ENCODE measurements at places on chromosomes 7 and 10.

DNA sequence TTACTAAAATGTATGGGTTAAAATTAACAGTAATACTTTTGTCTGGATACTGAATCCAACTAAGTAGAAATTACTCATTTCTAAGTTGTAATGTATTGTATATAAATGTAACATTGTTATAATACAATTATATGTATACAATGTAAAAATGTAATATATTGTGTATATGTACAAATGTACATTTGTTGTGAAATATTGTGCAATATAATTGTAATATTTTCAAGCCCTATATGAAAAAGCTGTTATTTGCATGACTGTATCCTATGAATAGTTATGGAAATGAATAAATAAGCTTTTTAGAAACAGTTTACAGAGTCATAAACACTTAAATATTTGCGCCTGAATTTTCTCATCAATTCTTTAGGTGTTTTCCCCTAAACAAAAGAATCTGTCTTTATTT lies 20.3 kb upstream of the UMAD1 start:
- no peak for DNase-seq

DNA sequence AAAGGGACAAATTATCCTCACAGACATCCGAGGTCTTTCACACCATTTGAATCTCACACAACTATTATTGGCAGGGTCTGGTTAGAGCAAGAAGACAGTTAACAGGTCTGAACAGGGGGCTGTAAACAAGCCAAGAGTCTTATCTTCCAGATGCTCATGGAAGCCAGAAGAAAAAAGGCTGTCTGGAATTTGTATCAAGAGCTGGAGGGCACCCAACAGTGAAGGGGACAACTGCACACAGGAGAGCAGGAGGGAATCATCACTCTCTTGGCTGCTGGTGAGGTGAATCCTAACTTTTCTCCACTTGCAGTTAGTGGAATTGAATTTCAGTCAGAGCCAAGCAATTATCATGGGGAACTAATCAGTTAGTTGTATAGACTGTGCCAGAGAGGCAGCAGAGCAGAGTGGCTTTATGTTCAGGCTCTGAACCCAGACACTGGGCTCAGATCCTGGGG lies 880.2 kb upstream of the AUTS2 start:
- DNase-seq = no peak

DNA sequence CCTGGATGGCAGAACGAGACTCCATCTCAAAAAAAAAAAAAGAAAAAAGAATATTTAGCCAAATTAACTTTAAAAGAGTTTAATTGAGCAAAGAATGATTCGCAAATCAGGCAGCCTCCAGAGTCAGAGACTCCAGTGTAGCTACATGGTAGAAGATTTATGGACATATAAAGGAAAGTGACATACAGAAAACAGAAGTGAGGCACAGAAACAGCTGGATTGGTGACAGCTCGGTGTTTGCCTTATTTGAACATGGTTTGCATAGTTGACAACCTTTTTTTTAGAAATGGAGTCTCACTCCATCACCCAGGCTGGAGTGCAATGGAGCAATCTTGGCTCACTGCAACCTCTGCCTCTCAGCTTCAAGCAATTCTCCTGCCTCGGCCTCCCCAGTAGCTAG lies 35.2 kb upstream of the TNS3 start:
- no peak for DNase-seq

DNA sequence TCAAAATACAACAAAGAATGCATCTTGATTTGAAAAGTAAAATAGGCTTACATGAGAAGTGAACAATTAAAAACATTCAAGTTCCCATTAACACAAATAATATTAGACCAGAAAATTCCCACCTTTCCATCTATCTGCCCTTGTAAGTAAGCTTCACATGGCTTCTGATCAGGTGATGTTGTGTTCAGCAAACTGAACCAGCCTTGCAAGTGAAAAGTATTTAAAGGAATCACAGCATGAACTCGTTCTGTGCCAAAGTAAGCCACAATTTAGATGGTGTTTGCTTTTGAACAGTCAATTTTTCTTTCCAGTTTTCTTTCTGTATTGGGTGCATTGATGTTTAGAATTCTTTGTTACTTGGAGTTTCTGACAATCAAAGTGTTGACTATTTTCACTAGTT lies 347.9 kb downstream of the TNS3 start:
- DNase-seq = no peak

DNA sequence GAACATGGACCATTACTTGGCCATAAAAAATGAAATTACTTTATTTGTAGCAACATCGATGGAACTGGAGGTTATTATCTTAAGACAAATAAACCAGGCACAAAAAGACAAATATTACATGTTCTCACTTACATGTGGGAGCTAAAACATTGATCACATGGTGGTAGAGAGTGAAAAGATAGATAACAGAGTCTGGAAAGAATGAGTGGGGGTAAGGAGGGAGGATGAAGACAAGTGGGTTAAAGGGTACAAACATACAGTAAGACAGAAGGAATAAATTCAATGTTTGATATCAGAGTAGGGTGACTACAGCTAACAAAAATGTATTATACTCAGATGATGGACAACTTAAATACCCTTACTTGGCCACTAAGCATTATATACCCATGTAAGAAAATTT lies 100.0 kb upstream of the WNT16 start:
- DNase-seq = no peak

- DNase-seq = no peak
These were observed 119.3 kb upstream of the CACNA2D1 start for GRCh38 chr7:82562716-82563404.

- no peak for DNase-seq
These were observed 23.3 kb upstream of the LRRC4 start for GRCh38 chr7:128054511-128054910.

DNA sequence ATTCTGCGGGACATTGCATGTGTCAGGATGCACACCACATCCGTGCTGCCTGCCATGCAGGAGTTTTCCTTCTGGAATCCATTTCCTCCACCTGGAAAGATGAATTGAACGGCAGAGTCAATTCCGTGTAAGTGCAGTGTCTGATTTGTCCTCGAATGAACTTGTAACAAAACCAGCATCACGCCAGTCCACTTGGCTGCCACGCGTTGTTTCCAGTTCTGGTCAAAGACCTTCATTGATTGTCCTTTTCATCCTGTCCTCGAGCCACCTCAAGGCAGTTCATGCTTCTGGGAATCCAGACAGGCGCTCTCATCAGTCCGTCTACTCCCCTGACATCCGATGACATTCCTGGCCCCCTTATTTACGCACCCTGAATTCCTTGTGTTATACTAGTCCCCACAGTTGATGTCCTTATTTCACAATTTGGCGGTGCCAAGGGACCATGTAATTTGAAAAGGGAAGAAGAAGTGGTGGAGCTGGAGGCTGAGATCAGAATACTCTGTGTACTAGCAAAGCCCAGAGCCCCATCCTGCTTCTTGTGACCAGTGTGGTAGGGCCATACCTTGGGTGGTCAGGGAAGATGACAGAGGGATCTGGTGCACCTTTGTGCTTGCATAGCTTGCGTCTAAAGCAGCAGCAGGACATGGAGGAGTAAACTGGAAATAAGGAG lies 502.2 kb downstream of the PLXNA4 start:
- DNase-seq = no peak

DNA sequence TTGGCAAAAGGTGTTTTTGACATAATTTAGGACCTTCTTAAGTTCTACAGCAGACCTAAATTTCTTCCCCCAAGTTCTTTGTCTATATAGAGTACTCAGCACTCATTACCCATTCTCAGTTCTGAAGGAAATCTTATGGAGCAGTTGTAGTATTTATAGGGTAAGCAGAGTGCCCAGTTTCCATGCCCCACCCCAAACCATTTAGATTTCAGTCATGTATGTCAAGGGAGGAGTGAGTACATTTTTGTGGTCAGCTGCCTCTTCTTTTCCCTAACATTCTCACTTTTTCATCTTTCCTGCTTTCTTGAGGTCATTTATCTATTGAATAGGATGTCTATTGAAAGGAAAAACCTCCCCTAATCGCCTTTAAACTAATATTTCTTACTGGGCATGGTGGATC lies 83.3 kb downstream of the KAT6B start:
- no peak for DNase-seq
